ENCODE measurements at places on chromosomes 6 and 20. TPM values are rescaled to one million over a fixed set of nuclear protein-coding genes. Genes with fewer than 3 reads are reported as not detected.

Gene ANKRD66
- not detected for total RNA-seq

- no peak for DNase-seq
Measured at GRCh38 chr6:8468552-8469356, 33.4 kb upstream of the SLC35B3 start.

- DNase-seq: no peak
Measured at GRCh38 chr20:19815553-19815991, 57.5 kb downstream of the RIN2 start.

Gene C4B
- total RNA-seq: 1.3 TPM

DNA sequence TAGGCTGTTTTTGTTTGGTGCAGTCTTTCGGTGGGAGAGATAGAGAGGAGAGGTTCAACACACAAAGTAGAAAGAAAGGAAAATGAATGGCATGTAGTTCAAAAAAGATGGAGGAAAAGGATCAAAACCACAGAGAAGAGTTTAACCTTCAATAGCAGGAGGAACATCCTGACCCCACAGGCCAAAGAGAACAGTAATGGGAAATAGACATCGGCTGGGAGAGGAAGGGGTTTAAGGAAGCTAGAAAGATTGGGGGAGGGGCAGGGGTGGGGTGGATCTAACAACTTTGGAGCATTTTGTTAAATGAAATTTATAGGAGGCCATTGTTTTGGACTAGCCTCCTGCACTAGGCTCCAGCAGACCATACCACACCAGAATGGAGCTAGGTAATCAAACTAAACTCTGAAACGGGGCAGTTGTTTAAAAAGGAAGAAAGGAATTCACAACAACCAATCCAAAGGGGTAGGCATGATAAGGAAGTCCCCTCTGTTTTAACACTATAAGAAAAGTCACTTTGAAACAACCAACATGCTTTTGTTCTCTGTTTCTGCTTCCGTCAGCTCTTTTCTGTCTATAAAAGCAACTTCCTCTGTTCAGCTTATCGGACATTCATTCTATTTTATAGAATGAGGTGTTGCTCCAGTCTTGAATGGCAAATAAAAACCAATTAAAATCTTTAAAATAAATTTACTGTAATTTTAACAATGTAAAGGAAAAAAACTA is 82.6 kb downstream of the EPB41L2 start:
- no peak for DNase-seq

DNA sequence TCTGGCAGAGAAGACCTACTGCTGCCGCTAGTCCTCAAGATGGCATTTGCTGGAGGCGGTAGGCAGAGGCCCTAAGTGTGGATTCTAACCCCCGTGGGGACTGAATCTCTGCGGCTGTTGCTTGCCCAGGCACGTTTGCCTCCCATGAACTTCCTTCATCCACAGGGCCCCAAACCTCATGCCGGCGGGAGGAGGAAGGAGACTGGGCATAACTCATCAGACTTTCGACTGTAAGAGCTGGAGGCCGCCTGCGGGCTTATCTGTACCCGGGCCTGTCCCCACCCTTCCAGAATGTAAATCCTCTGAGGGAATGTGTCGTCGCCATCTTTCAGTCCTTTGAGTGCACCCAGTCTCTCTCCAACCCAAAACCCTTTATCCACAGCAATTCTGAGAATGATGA is 990 bp downstream of the ZFP57 start:
- DNase-seq: no peak

Gene RSPO3
- 0.79 TPM for total RNA-seq

- no peak for DNase-seq
Measured at GRCh38 chr6:118933855-118934460, 1.0 kb downstream of the MCM9 start.

DNA sequence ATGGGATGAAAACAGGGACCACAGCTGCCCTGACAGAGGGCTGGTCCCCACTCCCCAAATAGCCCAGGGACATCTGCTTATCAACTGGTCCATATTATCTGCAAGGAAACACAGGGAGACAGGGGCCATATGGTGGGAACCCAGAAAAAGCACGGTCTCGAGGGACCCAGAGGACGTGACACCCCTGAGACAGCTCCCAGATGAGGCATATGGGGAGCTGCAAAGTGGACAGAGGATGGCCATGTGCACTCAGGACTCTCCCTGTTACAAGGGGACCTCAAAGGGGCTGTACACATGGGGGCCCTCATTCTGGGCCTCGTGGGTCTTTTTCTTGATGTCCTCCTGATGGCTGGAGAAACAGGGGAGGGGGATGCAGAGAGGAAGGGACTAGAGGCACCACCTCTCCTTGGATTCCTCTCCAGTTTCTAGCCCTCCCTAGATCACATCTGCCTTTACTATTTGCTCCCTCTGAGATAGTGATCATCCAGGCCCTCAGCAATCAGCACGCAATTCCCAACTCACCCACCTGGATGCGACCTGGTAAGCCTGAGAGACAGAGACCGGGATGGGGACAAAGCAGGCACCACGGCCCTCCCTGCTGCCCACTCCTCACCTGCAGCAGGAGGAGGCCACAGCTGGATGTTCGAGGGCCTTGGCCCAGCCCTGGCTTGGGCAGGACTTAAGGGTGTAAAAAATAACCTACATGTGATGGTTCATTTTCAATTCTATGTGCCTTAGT is 13.1 kb upstream of the HLA-G start:
- DNase-seq: no peak

Data from suprapubic skin (tissue), 4 donors.